Posterior cingulate gyrus (tissue), 11 donors: ENCODE measurements at places on chromosomes 7 and 10.

- DNase-seq = no peak
Measured at GRCh38 chr7:77351539-77352004, 64.6 kb downstream of the GSAP start.

- DNase-seq = no peak
Measured at GRCh38 chr10:79241990-79242619, 105.2 kb upstream of the PPIF start.

GRCh38 chr7:26461518-26461917, 169.9 kb downstream of the SNX10 start:
- no peak for DNase-seq

GRCh38 chr7:146117576-146117975, 975 bp downstream of the CNTNAP2 start:
- DNase-seq = no peak

GRCh38 chr7:4097001-4097609, 585.0 kb upstream of the FOXK1 start:
- no peak for DNase-seq

GRCh38 chr10:1110674-1111119, 54.5 kb downstream of the WDR37 start:
- DNase-seq = no peak

- DNase-seq = no peak
Measured at GRCh38 chr10:72315611-72316385, 38.9 kb downstream of the DNAJB12 start.

GRCh38 chr10:43226441-43226840, 40.4 kb downstream of the RASGEF1A start:
- peak; percentile 13 for DNase-seq

DNA sequence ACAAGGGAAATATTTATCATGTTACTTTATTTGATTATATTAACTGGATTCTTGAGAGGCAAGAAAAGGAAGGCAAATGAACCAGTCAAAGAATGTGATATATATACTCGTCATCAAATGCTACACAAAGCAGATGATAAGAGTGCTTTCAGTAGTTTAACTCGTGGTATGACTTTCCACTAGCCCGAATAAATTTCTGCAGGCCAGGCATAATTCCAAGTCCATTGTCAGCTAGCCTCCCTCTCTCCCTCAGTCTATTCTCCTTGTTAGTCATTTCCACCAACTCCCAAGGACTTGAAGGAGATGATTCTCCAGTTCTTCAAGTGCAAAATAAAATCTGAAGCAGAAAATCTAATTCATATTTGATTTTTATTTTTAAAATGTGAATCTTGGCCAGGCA, 190.5 kb downstream of the GLI3 start:
- no peak for DNase-seq

- DNase-seq = no peak
Measured at GRCh38 chr7:117667456-117667855, 187.6 kb downstream of the CFTR start.

DNA sequence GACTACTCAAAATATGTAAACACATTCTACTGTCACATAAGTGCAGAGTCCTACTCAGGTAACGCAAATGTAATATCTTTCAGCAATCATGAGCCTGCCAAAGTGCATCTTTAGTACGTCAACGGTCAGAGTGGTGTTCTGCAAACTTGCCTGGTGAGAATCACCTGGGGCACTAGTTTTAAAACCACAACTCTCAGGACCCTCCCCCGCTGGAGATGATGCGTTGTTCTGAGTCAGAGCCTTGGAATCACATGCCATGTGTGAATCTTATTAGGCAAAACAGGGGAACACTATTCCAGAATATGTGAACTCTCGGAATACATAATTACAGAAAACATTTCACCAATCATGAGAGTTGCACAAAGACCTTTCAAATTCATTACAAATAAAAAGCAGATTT, 115.7 kb downstream of the TPK1 start:
- DNase-seq = no peak

DNA sequence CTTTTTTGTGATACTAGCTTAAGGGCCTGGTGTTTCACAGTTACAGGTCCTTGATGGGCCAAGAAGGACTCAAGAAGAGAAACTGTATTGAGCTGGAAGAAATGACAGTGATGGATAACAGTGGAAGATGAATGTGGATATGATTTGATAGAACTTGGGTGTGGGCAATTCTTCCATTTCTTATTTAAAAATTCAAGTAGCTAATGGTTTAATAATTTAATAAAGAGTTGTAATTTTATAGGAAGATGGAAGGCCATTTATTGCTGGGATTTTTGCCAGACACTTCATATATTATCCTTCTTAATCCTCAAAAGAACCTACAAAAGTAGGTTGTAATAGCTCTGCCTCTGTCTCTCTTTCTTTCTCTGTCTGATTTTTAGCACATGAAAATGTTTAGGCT, 21.3 kb upstream of the AKR1B1 start:
- DNase-seq = no peak

GRCh38 chr7:112692333-112692732, 97.9 kb downstream of the TMEM168 start:
- DNase-seq = no peak

DNA sequence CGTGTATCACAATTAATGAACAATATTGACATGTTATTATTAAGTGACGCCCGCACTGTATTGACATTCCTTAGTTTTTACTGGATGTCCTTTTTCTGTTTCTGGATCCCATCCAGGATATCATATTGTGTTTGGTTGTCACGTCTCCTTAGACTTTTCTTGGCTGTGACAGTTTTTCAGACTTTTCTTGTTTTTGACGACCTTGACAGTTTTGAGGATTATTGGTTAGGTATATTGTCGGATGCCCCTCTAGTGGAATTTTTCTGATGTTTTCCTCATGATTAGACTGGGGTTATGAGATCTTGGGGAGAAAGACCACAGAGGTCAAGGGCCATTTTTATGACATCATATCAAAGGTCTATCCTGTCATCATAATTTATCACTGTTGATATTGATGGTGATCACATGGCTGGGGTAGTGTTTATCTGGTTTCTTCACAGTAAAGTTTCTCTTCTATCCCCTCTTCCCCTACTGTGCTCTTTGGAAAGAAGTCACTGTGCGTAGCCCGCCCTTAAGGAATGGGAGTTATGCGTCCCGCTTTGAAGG, 11.1 kb downstream of the TAF3 start:
- DNase-seq = no peak

- DNase-seq = no peak
Measured at GRCh38 chr7:69682518-69682917, 84.2 kb downstream of the AUTS2 start.

- peak; percentile 93 for DNase-seq
Measured at GRCh38 chr7:18087687-18088078, 60.0 kb upstream of the PRPS1L1 start.

DNA sequence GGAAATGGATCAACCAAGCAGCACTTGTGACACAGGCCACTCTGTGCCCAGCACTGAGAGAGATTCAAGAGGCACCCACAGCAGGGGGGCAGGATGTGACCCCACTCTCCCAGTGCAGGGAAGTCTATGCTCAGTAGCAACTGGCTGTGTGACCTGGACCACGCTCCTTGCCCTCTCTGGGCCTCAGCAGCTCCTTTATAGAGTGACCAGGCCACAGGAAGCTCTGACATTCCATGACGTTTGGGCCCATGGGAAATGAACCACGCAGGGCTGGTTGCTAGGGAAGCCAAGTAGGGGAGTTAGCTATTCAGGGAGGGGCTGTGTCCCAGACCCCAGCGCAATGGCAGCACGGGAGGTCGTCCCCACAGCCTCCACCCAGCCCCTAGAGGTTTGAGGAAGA, 232.6 kb downstream of the USP6NL start:
- no peak for DNase-seq

GRCh38 chr10:4453950-4454349, 372.1 kb upstream of the AKR1E2 start:
- DNase-seq = no peak

GRCh38 chr7:88315522-88315921, 8.8 kb upstream of the STEAP4 start:
- DNase-seq = no peak

DNA sequence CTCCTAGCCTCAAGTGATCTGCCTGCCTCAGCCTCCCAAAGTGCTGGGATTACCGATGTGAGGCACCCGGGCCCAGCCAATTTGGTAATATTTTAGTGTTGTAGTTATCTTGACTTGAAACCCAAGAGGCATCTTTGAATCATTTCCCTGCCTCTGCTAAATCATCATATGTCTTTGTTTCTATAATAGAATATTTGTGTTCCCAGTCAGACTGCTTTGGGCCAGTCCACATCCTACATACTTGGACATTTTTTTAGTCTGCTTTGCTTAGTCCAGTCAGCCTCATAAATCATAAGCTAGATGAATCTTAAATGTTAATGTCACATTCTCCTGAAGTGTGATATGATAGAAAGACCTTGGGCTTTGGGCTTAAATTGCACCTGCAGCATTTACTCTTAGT, 5.9 kb downstream of the STAM start:
- DNase-seq = no peak

DNA sequence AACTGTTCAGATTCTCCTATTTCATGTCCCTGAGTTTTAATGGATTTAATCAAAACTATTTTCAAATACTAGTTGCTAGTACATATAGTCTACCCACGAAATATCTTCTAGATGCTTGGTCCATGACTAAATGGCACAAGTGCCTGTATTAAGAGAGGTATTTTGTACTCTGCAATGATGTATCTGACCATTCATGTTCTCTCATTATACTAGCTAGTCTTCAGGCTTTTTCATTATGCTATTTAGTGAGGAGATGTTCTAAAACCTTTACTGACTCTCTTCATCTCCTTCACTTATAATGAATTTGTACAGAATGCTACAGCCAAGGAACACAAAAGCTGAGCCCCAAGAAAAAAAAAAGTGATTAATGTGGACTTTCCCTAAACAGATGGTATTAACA, 222.5 kb downstream of the AHR start:
- no peak for DNase-seq

GRCh38 chr10:18860631-18861240, 187.9 kb upstream of the MALRD1 start:
- no peak for DNase-seq

- DNase-seq = no peak
Measured at GRCh38 chr10:15748126-15748525, 28.4 kb upstream of the ITGA8 start.

GRCh38 chr10:2883238-2883637, 184.1 kb upstream of the PFKP start:
- no peak for DNase-seq

GRCh38 chr7:120709972-120710320, 148.0 kb downstream of the TSPAN12 start:
- DNase-seq = no peak

DNA sequence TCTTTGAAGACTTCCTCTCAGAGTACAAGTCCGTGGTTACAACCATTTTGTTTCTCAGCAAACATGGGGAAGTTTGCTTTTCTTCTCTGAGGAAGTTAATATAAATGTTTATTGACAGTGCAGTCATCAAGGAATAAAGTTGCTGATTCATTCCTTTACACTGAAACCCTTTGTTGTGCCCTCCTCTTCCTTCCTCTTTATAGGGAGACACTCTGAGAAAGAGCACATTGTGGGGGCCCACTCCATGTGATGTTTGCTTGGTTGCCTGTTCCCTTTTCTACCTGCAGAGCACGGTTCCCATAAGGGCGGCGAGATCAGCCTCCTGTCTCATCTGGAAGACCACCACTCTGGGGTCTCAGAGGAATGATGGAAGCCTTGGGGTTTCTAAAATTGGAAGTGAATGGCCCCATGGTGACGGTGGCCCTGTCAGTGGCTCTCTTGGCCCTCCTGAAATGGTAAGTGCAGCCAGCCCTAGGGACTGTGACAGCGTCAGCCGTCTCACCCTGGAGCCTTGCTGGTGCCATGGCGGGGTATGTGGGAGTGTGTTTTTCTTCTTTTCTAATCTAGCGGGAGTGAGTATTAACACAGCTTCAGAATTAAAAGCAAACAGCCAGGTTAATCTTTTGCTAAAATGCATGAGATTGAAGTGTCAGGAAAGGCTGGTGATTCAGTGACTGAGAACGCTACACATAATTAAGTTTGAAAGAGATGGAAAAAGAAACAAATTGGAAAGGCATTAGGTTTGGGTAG, at the start of gene TBXAS1:
Gene TBXAS1, plus strand, starts transcription at position 240 of the 750 bp plus-strand sequence. Its CDS starts 127 bp downstream, at position 367.
- no peak for DNase-seq

GRCh38 chr10:27995311-27995710, 3.6 kb downstream of the ODAD2 start:
- no peak for DNase-seq

DNA sequence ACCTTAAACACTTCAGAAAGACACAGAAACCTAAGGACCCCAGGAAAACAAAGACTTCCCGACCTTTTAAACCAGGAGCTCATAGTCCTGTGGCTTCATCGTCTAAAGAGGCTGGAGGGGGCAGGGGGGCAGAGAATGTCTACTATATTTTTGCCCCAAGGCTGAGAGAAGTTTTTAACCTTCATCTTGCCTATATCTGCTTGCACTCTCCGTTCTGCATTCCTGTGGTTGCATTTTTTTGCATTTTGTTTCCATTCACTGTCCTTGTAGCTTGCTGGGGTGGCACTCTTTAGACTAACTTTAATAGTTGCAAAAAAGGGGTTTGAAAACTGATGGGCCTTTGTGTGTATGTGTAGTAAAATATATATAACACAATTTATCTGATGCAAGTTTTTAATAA, 23.7 kb downstream of the PRKAR2B start:
- DNase-seq = no peak

DNA sequence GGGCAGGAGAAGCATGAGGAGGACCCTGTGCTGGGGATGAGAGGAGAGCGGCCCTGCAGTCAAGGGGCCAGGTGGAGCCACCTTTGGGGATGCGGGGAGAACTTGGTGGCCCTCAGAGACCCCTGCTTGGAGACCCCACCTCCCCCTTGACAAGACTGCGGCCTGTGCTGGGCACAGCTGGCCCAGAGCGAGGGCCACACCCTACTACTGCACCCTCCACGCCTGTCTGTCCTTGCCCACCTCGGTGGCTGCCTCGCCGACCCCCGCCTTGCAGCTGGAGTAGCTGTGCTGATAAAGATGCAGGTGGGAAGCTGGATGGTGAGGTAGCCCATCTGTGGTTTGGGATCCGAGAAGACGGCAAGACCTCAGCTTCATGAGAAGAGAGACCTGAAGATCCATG, 186.8 kb downstream of the MGMT start:
- DNase-seq = no peak

GRCh38 chr10:101047961-101048892, 13.6 kb upstream of the KAZALD1 start:
- no peak for DNase-seq

DNA sequence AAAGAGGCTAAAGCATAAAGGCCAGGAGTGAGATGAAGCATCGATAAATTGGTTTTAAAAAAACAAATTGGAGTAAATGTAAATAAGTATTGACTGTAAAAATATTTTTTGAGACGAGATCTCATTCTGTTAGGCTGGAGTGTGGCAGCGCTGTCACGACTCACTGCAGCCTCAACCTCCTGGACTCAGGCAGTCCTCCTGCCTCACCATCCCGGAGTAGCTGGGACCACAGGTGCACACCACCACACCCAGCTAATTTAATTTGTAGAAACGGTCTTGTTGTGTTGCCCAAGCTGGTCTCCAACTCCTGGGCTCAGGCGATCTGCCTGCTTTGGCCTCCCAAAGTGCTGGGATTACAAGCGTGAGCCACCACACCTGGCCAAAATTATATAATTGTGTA, 17.8 kb downstream of the HNRNPA2B1 start:
- DNase-seq = no peak

- DNase-seq = no peak
Measured at GRCh38 chr7:92020636-92021035, 80.0 kb downstream of the AKAP9 start.

- no peak for DNase-seq
Measured at GRCh38 chr7:150668472-150668911, 17.0 kb upstream of the GIMAP2 start.
